ENCODE measurements at places on chromosomes 7 and 10.

- DNase-seq = no peak
Observed at GRCh38 chr10:81865581-81865980, 9.4 kb upstream of the NRG3 start.

- no peak for DNase-seq
Observed at GRCh38 chr7:21620054-21620453, 77.2 kb downstream of the DNAH11 start.

- DNase-seq = peak; percentile 29
Observed at GRCh38 chr10:104034401-104035193, 51.1 kb downstream of the COL17A1 start.

DNA sequence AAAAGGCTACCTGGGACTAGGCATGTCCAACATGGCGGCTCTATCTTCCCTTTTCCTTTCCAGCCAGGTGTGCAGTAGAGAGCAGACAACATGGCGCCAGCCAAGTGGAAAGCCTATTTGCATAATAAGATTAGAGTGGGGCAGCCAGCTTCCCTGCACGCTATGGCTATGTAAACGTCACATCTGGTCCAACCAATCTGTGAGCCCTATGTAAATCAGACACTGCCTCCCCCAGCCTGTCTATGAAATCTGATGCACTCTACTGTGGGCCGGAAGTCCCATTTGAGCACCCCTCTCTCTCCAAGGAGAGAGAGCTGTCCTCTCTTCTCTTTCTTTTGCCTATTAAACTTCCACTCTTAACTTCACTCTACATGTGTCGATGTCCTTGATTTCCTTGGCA lies 984.9 kb upstream of the AUTS2 start:
- DNase-seq = no peak

- no peak for DNase-seq
Observed at GRCh38 chr10:131609176-131609575, 291.6 kb upstream of the PPP2R2D start.

DNA sequence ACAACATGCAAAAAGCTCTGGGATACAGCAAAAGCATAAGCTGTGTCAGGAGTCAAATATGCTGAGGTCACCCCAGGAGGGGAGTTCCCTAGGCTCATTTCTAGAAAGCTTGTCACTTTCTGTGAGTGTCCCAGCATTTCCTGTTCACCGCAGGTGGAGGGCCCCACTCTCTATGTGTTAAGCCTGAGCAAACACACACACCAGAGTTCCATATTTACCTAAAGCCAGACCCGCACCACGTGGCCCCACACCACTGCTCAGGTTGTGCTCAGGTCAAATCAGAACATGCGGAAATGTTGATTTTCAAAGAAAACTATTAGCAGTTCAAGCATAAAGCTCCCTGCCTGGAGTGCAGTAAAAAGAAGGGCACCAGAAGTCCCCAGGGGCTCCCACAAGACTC lies 259.6 kb upstream of the PPP2R2D start:
- peak; percentile 82 for DNase-seq

DNA sequence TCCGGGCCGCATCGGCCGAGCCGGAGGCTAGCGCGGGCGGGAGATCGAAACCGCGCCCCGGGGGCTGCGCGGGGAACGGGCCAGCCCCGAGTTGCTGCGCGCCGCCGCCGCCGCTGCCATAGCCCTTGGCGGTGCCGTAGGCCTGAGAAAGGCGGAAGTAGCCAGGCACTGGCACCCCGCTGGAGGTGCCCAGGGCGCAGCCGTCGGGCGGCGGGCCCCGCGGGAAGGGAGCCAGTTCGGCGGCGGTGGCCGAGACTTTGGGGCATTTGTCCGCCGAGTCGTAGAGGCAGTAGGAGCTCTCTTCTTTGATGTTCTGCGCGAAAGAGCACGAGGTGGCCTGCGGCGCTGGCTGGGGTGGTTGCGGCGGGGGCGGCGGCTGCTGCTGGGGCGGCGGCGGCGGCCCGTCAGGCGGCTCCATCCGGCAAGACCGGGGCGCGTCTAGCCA lies 587 bp downstream of the HOXA10 start:
- no peak for DNase-seq

DNA sequence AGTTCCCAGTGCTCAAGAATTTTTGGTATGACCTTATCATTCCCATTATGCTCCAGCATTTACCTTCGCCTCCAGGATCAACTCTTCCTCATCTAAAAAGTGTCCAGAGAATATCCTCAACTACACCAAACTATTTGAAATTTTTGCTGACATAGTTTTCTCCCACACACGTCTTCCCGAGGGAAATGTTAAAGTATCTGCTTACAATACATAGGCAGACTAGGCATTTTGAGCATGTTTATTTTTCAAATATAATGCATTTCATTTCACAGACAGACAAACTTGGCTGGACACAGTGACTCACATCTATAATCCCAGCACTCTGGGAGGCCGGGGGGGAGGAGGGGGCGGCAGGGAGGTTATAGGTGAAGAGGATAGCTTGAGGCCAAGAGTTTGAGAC lies 177.1 kb upstream of the TRIM24 start:
- no peak for DNase-seq

DNA sequence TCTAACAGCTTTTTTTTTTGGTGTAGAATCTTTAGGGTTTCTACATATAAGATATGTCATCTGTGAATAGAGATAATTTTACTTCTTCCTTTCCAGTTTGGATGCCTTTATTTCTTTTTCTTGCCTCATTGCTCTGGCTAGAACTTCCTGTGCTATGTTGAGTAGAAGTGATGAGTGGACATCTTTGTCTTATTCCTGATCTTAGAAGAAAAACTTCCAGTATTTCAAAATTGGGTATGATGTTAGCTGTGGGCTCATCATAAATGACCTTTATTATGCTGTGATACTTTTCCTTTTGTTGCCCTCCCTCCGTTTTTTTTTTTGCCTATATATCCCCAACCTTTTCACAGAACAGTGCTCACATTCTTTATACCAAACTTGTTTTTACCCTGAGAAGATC lies 8.8 kb downstream of the AGK start:
- no peak for DNase-seq

DNA sequence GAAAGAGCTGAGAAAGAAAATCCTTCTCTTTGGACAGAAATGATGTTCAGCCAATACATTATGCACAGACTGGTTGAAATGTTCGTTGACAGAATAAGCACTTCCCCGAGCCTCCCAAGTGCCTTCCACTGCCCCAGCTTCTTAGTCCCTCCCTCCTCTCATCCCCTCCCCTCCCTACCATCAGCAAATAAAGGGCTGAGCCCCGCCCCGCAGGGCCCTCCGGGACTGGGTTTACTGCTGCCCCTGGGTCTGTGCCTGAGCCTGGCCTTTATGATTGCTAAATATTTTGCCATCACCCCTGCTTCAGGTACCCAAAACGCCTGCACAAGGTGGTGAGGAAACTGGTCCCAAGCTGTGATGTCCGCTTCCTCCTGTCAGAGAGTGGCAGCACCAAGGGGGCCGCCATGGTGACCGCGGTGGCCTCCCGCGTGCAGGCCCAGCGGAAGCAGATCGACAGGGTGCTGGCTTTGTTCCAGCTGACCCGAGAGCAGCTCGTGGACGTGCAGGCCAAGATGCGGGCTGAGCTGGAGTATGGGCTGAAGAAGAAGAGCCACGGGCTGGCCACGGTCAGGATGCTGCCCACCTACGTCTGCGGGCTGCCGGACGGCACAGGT lies 28.1 kb downstream of the HKDC1 start:
- no peak for DNase-seq

DNA sequence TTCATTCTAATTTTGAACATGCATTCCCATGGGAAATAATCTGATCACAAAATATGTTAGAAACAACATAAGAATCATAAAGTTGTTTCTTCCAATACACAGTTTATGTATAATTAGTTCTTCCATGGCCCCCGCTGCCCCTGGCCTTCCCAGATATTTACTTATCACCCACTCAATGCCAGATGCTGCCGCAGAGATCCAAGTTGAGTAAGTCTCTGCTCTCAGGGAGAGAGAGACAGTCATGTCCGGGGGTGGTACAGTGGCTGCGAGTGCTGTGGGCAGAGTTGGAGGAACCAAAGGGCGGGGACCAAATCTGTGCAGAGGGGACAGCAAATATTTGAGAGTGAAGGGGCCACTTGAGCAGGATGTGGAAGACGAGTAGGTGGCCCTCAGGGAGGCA lies 37.1 kb downstream of the COL26A1 start:
- no peak for DNase-seq

- DNase-seq = no peak
Observed at GRCh38 chr10:127953876-127954275, 47.0 kb downstream of the PTPRE start.

- no peak for DNase-seq
Observed at GRCh38 chr7:25786936-25787335, 365.1 kb upstream of the NFE2L3 start.

DNA sequence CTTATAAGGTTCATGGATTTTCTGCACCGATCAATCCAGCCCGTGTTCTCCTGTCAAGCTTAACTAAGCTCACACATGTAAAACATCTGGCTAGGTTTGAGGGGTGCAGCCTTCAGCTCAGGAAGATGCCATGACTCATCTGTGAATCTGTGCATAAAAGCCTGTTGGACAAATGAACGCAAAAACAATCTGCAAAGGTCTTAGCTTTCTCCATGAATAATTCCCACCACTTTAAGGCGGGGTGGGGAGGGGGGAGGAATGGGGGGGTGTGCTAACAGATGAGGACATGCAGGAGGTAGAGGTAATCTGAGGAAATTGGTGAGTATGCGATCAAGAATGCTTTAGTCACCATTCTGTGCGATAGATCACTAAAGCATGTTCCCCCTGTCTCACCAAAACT lies 4.8 kb downstream of the DOCK4 start:
- DNase-seq = no peak

- DNase-seq = no peak
Observed at GRCh38 chr7:127536741-127537140, 48.7 kb downstream of the GCC1 start.

DNA sequence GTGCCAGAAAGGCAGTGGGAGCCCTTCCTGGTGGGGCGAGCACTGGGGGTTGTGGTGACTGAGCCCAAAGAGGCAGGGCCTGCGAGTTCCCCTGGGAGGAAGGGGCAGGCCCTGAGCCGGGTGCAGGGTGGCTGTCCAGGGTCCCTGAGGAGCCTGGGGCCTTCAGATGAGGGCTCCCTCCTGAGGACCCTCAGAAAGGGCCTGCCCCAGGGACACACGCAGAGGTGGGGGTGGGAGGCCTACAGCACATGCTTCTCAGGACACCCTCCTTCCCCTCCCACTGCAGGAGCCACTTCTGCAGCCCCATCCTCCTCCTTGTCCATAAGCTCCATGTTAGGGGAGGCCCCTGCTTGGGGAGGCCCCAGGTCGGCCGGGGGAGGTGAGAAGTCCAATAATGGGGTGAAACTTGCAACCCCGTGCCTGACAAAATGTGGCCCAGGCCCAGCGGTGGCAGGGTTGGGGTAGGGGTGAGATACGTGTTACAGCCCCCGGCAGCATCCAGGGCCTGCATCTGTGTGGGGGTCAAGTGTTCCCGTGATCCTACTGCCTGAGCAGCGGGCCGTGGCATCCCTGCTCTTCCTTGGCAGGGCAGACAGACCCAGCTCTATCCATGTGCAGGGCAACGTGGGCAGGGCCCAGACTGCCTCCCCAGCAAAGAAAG lies 31.8 kb upstream of the RET start:
- no peak for DNase-seq

DNA sequence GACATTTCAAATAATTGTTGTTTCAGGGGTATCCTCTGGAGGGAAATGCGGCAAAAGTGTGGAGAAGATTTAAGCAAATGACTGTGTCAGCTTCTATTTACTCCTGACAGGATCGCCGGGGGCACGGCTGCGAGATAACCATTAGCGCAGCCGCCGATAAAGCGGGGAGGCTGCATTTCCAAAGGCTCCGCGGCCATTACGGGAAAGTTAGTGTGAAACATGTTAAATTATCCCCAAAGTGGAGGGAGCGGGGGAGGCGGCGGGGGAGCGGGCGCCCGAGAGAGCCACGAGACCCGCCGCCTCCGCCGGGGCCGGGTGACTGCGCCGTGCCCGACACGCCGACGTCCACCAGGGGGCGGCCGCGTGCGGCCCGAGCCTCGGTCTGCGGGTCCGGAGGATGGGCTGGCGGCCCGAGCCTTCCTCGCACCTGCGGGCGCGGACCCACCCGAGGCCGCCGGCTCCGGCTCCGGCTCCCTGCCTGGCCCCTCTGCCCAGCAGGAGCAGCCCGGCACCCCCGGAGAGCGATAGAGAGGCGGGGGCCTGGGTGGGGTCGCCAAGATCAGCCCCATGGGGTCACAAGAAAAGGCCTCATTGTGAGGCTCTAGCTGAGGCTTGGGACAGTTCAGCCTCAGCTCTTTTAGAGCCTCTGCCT lies 74.4 kb upstream of the PAX2 start:
- peak; percentile 91 for DNase-seq

- no peak for DNase-seq
Observed at GRCh38 chr10:61798713-61799112, 102.8 kb upstream of the ARID5B start.

- DNase-seq = no peak
Observed at GRCh38 chr7:106717254-106717954, 56.4 kb upstream of the CCDC71L start.

- DNase-seq = no peak
Observed at GRCh38 chr10:32922170-32922569, 35.9 kb downstream of the ITGB1 start.

- no peak for DNase-seq
Observed at GRCh38 chr7:130356121-130356875, 11.7 kb downstream of the CPA5 start.

DNA sequence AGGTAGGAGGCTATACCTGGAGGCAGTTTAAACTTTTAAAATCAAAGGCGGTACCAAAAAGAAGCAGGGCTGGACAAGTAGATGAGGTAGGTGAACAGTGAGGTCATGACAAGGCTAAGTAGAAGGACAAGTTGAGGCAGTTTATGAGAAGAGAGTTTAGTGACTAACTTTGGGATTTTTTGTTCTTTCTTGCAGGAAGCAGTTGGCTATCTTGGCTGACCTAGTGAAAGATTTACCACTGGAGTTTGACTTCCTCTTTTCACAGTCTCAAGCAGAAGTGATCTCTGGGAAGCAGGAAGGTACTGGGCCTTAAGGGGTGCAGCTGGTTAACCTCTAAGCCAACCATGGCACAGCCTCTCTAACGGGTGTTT lies 26.3 kb downstream of the ENTPD7 start:
- DNase-seq = peak; percentile 31

DNA sequence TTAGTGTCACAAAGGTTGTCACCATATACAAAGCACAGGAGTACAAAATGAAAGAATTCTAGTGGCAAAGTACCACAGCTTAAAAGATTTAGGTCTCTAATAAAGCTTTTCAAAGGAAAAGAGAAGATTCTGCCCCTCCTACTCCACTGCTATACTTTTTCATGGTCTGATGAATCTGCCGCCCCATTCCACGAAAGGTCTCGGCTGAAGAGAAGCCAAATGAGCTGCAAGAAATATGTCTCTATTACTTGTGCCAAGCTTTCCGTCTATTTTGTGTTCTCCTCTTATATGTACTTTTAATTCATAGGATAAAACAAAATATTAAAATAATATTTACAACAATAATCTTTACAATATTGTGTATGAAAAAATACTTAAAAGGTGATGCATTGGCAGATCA lies 222.6 kb downstream of the ANK3 start:
- no peak for DNase-seq

DNA sequence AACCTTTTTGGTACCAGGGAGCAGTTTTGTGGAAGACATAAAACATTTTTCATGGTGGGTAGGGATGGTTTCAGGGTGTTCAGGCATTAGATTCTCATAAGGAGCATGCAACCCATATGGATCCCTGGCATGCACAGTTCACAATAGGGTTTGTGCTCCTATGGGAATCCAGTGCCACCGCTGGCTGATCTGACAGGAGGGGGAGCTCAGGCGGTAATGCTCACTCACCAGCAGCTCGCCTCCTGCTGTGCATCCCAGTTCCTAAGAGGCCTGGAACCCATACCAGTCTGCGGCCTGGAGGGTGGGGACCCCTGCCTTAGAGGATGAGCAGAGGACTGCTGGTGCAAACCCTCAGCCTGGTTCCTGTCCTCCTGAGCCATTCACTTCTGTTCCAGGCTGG lies 561.7 kb downstream of the SDK1 start:
- no peak for DNase-seq

Measured in GM13976 (cell line).